ENCODE measurements at places on chromosomes 13 and 19.

DNA sequence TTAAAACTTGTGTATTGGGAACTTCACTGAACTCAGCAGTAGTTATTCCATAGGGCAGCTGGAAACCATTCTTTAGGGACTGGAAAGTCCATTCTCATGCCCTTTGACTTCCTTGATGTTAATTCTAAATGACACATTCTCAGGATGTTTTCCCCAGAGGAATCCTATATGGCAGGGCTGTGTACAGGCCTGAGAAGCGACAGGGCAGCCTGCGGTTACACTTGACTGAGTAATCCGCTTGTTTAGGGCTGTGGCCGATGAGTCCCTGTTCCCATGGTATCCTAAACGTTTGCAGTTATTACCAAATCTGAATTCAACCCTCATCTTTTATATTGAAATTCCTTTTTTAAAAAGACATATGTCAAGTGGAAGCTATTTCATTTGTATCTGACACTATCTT is 83.5 kb downstream of the COL4A2 start:
- no peak for DNase-seq

DNA sequence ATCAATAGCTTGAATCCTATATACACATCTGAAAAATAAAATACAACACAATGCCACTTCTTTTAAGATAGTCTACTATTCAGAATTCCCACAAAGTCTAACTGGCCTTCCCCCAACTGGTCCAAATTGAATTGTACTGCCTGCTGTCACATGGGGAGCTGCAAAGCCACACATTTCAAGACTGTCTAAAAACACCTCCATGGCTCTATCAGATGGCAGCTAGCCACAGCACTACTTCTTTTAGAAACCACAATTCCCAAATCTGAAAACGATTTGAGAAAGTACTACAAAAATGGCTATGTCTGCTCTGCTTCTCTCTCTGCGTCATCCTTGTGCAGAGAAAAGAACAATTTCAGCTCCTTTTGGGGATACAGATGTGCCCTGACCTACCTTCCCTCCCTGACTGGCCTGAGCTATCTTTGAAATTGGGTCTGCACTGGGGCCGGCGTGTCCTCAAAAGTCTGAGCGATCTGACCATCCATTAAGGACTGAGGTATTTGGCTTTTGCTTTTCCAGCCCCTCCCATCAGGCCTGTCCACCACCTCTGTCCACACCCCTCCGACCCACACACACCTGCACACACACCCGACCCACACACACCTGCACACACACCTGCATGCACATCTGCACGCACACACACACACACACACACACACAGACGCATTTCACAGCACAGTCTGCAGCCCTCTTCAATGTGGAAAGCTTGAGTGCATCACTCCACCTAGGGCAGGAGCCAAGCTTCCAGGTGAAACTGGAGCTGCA is 68.6 kb upstream of the IPO5 start:
- DNase-seq, result no peak

GRCh38 chr19:51311351-51312257 is at the start of gene IGLON5:
Gene IGLON5 (plus strand): TSS chr19:51311644. CDS start chr19:51311848, 204 bp downstream.
- no peak for DNase-seq

DNA sequence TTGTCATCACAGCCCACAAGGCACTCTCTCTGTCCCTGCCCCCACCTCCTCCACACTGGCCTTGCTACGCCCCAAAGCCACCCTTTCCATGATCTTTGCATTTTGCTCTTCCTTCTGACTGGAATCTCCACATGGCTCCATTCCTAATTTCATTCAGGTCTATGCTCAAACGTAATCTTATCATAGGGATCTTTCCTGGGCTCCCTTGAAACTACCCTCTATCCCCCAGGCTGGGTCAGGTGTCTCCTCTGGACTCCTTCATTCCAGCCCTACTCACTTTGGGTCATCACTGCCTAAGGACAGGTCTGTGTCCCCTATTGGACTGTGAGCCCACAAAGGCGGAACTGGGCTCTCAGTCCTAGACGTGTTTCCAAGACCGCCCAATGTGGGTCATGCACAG is 3.1 kb downstream of the GEMIN7 start:
- no peak for DNase-seq

DNA sequence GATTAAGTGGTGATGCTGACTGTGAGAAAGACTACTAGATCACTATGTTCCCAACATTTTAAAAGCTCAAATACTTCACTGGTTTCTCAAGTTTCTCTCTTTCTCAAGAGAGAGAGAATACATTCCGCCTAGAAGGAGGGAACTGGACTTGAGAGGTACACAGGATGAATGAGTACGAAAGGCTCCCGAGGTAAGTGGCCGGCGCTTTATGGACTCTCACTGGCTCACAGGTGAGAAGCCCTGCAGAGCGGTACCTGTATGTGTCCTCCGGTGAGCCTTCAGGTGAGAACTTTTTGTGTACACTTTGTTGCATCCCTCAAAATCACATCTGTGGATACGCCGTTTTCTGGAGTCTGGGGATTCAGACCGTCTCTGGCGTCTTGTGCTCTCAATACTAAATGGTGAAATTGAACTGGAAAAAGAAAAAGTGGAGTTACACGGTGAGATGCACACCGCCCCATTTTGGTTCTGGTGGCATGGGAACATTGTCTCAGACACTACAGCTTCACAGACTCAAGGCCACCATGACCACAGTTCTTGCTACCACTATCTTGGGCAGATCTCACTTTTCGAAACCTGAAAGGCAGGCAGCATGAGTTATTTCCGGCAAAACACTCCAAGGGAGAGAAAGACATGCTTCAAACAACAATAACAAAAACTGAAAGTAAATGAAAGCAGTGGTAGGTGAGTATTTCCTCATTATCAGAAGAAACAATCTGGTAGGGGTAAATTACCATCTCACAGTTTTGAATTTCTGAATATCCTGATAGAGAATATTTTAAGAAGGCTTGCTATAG is 418.9 kb downstream of the KLF12 start:
- DNase-seq, result peak; percentile 39

DNA sequence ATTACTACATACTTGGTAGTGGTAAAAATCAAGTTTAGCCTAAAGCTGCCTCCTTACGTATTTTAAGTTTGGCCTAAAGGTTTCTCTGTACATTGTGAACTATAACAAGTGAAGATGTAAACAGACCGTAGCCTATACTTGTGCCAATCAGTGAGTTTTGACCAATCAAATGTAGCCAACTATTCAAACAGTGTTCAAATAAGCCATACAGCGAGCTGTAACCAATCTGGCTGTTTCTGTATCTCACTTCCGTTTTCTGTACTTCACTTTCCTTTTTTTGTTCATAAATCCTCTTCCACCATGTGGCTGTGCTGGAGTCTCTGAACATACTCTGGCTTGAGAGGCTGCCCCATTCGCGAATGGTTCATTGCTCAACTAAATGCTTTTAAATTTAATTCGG is 2504.6 kb downstream of the PCDH9 start:
- DNase-seq, result no peak

All from natural killer cell (primary cell).